ENCODE measurements at places on chromosomes 1 and 21.

- no peak for DNase-seq
These were observed 36.0 kb upstream of the COA6 start for GRCh38 chr1:234337233-234337632.

- peak; percentile 49 for DNase-seq
These were observed 5.5 kb upstream of the FOXD2 start for GRCh38 chr1:47432071-47433036.

GRCh38 chr1:186009039-186009737, 275.0 kb downstream of the HMCN1 start:
- no peak for DNase-seq

- no peak for DNase-seq
These were observed at the start of gene MEGF6 for GRCh38 chr1:3611170-3612019. MEGF6 (minus strand) TSS chr1:3611508; CDS start chr1:3611268, 240 bp downstream.

GRCh38 chr21:18716578-18717138, 313.1 kb upstream of the TMPRSS15 start:
- DNase-seq, result no peak

GRCh38 chr1:172144445-172145061, 275.9 kb upstream of the C1orf105 start:
- DNase-seq, result no peak

- DNase-seq, result no peak
These were observed 8.2 kb downstream of the PLA2G5 start for GRCh38 chr1:20078171-20078651.

DNA sequence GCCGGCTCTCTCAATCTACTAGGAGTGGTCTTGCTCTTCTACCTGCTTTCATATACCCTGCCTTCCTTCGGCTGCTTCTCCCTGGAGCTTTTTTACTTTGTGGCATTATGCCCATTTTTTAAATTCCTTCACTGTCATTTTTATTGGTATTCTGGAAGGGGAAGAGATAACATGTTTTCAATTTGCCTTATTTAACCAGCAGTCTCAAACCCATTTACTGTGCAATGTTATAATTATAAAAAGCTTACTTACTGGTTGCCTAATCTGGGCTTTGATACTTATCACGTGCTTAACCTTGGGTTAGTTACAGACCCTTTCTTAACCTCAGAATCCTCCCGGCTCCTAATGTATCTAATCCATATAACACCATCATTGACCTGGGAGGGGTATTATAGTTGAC, 128.1 kb downstream of the SIPA1L2 start:
- DNase-seq, result no peak

GRCh38 chr1:183814121-183814681, 9.3 kb downstream of the RGL1 start:
- DNase-seq, result no peak

GRCh38 chr1:111285879-111286278, 4.8 kb upstream of the CHIA start:
- DNase-seq, result no peak

DNA sequence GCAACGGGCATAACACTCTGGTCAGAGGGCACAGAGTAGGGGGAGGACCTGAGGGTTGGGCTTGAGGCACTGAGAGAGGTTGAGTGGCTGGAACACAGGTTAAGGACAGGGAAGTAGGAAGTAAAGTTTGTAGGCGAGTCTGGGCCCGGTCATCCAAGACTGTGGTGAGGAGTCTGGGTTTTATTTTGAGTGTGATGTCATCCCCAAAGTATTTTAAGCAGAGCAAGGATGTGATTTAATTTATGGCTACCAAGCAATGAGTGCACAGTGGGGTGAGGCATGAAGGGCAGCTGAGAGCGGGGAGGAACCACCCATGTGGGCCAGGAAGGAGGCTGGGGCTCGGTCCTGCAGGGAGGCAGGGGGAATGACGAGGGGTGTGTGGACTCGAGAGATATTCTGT, 11.2 kb upstream of the VWA5B1 start:
- DNase-seq, result no peak

- no peak for DNase-seq
These were observed 72.6 kb upstream of the AJAP1 start for GRCh38 chr1:4581807-4582206.

DNA sequence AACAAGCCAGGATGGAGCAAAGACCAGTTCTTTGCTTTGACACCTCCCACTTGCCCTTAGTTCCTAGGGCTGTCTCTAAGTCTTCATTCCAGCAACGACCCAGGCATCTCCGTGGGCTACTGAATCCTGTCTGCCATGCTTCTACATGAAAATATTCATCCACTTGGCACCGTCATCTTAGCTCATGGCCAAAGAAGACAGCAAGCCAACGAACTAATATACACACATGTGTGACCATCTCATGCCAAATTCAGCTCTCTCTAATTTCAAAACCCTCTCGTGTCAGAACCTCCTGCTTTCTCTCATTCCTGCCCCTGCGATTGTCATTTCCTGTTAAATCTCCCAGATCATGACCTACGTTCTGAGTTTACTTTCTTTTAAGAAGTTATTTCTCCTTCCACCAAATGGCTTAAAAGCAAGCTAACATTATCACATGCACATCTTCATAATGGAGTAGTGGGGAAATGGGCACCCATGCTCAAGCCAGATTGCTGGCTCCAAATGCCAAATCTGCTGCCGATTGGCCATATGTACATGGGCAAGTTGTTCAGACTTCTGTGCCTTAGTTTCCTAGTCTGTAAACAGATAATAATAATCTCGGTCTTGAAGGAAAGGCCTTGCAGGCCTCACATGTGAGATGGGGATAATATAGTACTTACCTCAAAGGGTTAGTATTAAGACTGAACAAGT, 373.4 kb downstream of the USH2A start:
- no peak for DNase-seq

GRCh38 chr1:145985502-145986439, 10.6 kb downstream of the TXNIP start:
- DNase-seq, result no peak

DNA sequence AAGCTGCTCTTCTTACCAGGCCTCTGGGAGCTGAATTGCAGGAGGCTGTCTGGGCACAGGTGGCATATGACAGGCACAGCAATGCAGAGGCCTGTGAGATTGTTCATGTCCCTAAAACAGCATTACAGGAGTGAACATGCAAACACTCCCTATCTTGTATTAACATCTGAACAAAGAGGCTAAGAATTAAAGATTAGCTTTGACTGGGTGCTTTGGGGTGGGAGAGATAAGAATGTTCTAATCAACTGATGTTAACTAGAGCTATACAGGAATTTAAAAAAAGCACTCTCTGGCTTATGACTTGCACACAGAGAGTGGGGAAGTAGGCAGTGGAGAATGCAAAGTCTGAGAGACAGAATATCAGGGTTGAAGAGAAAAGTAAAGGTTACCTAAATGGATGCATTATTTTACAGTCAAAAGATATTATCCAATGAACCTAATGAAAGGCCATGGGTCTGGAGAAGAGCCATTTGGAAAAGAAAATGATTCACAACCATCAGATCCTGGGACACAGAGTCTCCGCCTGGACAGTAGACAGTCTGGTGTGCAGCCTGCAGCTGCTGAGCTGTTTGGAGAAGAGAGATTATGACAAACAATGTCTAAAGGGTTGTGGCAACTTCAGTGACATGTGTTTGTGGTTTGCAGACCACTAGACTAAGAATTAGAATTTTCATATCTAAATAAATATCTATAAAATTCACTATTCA, 20.2 kb downstream of the DPT start:
- no peak for DNase-seq

- no peak for DNase-seq
These were observed 436.8 kb downstream of the KIF26B start for GRCh38 chr1:245591346-245592188.

DNA sequence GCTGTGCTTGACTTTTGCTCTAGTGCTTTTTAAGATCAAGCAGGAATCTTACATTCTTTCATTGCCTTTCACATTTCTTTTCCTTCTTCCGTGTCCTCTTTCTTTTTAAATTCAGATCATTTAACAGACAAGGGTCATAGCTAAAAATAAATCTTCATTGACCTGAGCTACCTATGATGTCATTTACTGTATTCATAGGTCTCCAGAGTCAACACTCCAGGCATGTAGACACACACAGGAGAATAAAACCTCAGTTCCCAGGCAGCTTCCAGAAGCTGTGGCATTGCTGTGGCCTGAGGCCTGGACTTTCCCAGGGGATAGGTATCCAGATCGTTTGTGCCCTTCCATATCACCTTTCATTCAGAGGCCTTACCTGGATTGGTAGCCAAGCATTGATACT, 38.5 kb upstream of the ENAH start:
- DNase-seq, result no peak

- DNase-seq, result peak; percentile 18
These were observed 3.8 kb downstream of the ZNF644 start for GRCh38 chr1:91018006-91018405.

DNA sequence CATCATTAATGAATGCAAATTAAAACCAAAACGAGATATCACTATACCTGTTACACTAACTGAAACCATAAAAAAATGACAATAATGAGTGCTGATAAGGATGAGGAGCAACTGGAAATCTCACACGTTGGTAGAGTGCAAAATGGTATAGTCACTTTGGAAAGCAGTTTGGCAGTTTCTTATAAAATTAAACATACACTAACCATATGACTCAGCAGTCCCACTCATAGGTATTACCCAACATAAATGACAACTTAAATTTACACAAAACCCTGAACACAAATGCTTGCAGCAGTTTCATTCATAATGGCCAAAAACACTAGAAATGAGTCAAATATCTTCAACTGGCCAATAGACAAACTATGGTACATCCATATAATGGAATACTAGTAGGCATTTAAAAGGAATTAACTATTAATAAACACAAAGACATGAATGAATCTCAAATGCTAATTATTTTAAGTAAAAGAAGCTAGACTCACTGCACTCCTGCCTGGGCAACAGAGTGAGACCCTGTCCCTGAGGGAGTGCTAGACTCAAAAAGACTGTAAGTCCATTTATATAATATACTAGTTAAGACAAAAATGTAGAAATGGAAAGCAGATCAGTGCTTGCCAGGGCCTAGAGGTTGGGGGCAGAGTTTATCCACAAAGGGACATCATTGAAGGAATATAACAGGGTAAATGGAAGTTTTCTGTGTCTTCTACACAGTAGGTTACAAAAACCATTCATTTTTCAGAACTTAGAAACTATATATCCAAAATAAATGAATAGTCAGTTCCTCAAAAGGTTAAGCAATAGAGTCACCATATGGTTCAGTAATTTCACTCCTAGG, 77.4 kb downstream of the EIF4G3 start:
- no peak for DNase-seq

DNA sequence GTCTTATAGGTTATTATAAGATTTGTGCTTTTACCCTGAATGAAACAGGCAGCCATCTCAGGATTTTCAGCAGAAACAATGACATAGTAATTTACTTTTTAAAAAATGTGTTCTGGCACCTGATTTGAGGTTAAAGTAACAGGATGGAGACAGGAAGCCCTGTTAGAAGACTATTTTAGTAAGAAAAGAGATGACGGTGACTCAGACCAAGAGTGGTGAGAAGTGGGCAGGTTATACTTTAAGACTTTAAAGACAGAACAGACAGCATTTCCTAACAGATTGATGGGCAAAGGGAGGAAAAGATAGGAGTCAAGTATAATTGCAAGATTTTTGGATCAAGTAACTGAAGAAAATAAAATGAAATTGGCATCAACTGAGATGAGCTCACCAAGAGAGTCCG, 436.8 kb upstream of the NR5A2 start:
- no peak for DNase-seq

DNA sequence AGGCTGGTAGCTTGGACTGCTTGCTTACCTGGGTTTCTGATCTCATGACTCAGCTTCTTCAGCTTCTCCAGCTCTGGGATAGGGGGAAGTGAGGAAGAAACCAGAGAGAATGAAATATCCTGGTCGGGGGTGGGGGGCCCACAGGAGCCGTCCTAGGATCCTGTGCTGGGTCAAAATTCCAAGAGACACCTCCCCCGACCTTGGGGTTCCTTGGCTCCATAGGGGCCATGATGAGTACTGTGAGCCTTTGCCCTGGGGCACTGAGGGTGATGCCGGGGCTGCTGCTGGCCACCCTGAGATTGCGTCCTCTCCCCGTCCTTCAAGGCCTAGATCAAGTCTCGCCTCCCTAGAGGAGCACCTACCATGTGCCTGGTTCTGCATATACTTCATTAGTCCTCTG, 40.0 kb downstream of the MYOM3 start:
- DNase-seq, result no peak

- DNase-seq, result no peak
These were observed 164.6 kb downstream of the PLPP3 start for GRCh38 chr1:56414728-56415224.

DNA sequence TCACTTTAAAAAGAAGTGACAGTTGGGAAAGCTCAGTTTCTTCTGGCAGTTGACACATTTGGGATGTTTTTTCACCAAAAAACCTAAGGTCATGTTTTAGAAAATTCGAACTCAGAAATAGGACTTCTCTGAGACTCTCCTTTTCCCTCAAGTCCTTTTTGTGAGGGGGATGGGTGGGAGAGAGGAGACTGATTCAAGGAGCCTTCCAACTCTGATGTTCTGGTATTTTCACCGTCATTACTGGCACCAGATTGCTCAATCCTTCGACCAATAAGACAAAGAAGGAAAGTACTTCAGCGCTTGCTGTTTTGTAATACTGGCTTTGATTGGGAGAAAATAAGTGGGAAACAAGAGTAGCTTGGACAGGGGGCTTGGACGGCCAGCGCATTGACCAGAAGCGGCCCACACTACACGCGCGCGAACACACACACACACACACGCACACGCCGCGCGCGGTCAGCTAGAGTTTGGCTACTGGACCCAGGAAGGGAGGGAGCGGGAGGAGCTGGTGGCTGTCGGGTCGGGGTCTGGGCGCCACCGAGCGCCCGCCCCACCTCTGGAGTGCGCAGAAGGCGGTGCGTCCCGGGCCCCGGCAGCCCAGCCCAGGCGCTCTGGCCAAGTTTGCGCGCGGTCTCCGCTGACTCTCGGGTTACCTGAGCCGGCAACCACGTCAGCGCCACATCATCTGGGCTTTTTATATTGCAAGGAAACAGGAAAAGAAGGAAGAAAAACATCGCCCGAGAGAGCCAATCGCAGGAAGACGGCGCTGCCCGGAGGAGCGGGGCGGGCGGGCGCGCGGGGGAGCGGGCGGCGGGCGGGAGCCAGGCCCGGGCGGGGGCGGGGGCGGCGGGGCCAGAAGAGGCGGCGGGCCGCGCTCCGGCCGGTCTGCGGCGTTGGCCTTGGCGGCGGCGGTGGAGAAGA, at the start of gene KCNK1:
TSS of gene KCNK1 (plus strand) at position 855 of the 921 bp plus-strand sequence. CDS start at position 921, 66 bp downstream.
- DNase-seq, result no peak

- no peak for DNase-seq
These were observed 20.0 kb downstream of the ADAMTS5 start for GRCh38 chr21:26946744-26947446.
